ENCODE measurements at places on chromosomes 2 and 18.

DNA sequence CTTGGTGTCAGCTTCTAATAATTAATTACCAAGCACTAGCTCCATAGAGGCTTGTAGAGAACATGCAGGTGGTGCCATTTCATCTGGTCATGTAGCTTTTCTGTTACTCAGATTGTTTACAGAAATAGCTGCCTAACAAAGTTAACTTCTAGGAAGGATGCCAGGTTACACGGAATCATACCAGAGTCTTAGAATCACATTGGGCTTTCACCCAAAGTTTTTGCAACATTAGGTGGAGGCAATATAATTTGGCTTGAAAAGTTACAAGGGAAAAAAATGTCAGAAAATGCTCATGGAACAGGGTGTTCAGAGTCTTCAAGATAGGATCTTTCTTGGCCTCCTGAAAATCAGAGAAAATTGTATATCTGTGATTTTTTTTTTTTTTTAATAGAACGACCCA, 135.6 kb downstream of the ARHGAP15 start:
- DNase-seq, result no peak

DNA sequence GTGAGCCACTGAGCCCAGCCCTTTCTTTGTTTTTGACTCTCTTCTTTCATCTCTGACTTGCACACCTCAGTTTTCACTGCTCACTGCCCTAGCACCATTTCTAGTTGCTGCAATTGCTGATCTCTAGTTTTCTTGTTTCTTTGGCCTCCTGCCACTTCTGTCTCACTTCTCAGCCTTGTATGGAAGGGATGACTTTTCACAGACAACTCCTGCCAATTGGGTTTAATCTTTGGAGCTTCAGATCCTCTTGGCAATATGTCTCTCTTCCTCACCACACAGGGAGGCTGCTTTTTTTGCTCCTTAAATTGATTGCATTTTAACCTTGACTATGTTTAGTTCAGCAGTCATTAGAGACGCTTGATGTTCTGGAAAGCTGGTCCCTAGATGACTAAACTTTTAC, 323.1 kb downstream of the CTNNA2 start:
- DNase-seq, result no peak

DNA sequence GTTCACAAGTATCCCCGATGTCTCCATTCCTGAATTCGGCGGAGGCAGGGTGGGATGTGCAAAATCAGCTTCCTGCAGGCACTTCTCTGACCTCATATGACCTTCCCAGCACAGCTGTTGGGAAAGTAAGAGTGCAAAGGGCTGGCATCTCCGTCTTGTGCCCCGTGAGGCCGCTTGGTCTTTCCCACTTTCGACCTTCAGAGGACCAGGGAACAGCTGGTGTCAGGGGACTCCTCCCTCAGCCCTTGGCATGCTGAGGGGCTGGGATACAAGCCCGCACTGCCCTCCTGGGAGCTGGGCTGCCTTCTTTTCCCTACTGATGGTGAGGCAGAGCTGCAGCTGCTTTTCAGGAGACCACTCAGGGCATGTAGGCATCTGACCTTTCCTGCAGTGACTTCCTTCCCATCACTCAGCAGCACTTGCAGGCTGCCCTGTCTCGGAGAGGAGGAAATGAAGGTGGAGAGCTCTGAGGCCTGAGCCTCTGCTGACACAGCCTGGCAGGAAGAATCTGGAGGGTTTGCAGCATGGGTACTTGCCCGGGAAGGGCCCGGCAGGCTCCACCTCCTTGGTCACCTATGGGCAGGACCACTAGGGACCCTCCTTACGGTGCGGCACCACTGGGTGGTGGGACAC, 277.2 kb upstream of the HS6ST1 start:
- DNase-seq, result no peak

DNA sequence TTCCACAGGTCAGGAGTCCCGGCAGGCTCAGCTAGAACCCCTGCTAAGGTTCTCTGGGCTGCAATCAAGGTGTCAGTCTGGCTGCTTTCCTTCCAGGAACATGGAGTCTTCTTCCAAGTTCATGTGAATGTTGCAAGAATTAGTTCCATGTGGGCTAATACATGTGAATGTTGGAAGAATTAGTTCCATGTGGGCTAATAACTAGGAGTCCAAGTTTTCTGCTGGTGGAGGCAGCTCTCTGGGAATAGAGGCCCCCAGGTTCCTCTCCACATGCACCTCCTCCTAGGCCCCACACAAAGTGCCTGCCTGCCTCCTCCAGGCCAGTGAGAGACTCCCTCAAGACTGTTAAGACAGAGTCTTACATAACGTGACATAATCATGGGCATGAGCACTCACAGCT, 140.8 kb upstream of the SLC35G4 start:
- no peak for DNase-seq

GRCh38 chr2:100906679-100907078, 86.7 kb downstream of the NPAS2 start:
- DNase-seq, result no peak

DNA sequence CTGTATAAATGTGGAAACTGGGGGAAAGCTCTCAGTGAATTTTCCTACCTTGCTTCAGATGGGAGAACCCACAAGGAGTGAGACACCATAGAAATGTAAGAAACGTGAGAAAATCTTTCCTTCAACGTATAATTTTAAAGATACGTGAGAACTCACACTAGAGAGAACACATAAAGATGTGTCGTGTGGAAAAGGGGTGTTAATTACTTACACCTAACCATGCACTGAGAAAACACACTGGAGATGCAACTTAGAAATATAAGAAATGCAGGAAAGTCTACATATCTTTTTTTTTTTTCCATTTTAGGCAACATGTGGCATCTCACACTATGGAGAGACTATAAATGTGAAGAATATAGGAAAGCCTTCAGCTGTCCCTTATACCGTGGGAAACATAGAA, 352.9 kb upstream of the NETO1 start:
- no peak for DNase-seq

GRCh38 chr2:48600204-48600813, 17.3 kb upstream of the GTF2A1L start:
- DNase-seq, result no peak

- DNase-seq, result no peak
Measured at GRCh38 chr2:164992818-164993217, 37.5 kb upstream of the SLC38A11 start.

DNA sequence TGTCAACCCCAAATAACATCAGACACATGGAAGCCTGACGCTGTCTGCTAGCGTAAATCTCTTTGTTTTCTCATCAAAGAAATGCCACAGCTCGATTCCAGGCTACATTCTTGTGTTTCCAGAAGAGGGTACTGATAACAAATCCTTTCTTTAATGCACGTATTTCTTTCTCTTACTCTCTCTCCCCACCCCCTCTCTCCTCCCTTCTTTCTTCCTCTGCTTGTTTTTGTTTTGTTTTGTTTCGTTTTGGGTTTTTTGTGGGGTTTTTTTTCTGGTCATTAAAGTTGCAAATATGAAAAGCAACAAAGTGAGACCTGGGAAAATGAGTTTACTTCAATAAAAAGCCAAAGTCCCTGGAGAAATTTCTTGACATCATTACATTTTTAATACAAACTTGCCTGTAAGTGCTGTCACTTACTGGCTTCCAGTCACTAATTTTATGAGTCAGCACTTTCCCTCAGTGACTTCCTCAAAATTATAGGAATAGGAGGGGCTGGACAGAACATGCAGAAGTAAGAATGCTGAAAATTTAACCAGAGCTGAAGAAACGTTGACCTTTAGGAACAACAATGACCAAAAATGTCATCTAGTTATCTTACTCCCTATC, 106.7 kb upstream of the NABP1 start:
- no peak for DNase-seq

- DNase-seq, result no peak
Measured at GRCh38 chr2:168180914-168181313, 66.5 kb downstream of the STK39 start.

- DNase-seq, result no peak
Measured at GRCh38 chr2:23312996-23313606, 71.9 kb upstream of the KLHL29 start.

GRCh38 chr2:173218326-173219056, 136.2 kb upstream of the CDCA7 start:
- no peak for DNase-seq

GRCh38 chr18:23723121-23723520, 33.9 kb downstream of the LAMA3 start:
- no peak for DNase-seq

- DNase-seq, result no peak
Measured at GRCh38 chr2:148545390-148546256, 98.9 kb upstream of the EPC2 start.

GRCh38 chr2:449246-450067, 161.6 kb upstream of the ALKAL2 start:
- no peak for DNase-seq

- no peak for DNase-seq
Measured at GRCh38 chr2:64225491-64225890, 81.3 kb upstream of the PELI1 start.

DNA sequence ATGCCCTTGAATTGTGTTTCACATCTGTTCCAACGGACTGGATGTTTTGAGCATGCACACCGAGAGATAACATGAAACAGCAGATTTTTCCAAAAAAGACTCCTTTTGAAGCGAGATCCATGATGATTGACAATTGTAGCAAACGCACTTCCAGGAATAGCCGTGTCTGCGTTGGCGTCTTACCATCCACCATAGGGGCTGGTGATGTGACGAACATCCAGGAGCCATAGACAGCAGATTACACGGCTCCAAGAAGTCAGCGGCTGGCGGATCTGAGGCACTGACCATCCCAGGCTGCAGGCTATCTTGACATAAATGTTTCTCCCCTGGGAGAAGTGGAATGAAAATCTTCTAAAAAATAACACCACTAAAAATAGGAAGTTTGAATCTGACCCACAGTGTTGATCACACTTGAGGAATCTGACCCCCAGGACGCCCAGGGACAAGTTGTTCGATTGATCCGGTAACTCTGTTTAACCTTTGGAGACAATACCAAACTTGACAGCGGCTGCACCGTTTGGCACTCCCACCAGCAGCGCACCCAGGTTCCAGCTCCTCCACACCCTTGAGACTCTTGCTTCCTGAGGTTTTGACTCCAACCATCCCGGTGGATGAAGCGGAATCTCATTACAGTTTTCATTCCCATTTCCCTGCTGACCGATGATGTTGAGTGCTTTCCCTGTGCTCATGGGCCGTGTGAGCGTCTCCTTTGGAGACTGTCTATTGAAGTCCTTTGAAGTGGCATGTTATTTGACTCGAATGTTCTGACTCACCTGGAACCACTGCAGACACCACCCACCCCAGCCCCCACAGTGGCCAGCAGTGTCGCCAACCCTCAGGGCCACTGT, 140.0 kb upstream of the GPC1 start:
- no peak for DNase-seq

DNA sequence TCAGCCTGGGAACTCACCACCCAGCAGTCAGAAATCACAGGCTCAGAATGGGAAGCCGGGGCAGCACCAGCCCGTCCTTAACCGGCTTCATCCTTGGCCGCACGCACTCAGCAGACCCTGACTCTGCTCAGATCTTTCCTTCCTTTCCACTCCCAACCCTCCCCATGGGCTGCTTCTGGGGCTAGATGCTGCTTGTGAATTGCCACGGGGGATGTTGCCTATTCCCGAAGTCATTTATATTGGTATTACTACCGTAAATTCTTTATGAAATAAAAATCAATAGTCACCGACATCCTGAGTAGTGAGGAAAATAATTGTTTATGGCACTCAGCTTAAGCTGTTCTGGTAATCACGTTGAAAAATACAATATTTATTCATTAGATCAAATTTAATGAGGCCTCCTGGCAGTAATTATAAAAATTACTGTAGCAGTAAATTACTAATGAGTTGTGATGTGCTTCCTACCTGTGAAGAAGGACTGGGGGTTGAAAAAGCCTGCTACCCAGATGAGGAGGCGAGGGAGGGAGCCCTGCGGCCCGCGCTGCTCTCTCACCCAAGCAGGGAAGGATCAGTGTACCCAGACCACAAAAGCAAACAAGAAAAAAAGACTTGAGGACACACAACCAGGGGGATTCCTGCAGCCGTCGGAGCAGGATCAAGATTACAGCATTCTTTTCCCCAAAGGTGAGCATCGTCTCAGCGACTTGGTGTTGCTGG, 31.5 kb downstream of the CDCA7 start:
- no peak for DNase-seq

- DNase-seq, result no peak
Measured at GRCh38 chr18:14997357-14997756, 249.4 kb downstream of the ANKRD30B start.

- no peak for DNase-seq
Measured at GRCh38 chr2:237384672-237385020, 29.3 kb downstream of the COL6A3 start.

GRCh38 chr2:147091448-147091847, 753.4 kb upstream of the ACVR2A start:
- DNase-seq, result no peak

DNA sequence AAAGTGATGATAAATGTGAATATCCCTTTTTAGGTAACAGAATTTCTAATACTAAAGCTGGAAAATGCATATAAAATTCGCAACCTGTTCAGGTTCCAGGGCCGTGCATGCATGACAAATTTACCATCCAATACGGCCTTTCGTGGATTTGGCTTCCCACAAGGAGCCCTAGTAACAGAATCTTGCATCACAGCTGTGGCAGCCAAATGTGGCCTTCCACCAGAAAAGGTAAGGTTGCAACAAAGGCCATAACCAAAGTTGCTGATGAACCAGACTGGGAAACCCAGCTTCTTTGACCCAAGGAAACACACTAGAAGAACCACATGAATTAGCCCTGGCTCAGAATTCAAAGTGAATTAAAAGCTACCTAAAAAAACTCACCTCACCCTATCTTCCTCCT, 49.6 kb upstream of the BZW1 start:
- no peak for DNase-seq

GRCh38 chr2:10008809-10009176, 34.6 kb upstream of the KLF11 start:
- DNase-seq, result no peak

- no peak for DNase-seq
Measured at GRCh38 chr2:234076451-234076850, 25.9 kb downstream of the SPP2 start.

DNA sequence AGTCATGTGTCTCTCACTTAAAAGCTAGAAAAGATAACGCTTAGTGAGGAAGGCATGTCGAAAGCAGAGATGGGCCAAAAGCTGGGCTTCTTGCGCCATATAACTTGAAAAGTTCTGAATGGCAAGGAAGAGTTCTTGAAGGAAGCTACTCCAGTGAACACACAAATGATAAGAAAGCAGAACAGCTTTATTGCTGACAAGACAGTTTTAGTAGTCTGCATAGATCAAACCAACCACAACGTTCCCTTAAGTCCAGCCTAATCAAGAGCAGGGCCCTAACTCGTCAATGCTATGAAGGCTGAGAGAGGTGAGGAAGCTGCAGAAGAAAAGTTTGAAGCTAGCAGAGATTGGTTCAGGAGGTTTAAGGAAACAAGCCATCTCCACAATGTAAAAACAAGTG, 55.7 kb downstream of the GALNT1 start:
- DNase-seq, result no peak

- DNase-seq, result no peak
Measured at GRCh38 chr18:51135364-51135763, 62.1 kb downstream of the MEX3C start.

DNA sequence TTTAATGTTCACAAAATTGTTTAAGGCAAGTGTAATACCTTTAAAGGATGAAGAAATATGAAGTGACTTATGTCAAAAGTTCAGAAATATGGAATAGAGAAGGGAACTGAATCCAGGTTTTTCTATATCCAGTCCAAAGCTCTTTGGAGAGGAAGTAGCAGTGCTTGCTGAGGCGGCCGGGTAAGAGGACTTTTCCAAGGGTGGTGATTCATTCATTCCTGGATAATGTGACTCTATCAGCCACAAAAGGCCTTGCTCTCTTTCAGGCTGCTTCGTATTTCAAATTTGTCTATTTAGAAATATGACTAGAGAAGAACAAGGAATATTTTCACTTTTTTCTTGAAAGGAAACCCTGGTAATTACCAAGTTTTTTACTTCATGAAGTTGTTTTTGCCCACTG, 830.1 kb upstream of the ZEB2 start:
- DNase-seq, result no peak

Data from activated CD8-positive, alpha-beta memory T cell treated with anti-CD3 and anti-CD28 coated beads for 4 hours (primary cell).